ENCODE measurements at places on chromosomes 6 and 20. TPM values are rescaled to one million over a fixed set of nuclear protein-coding genes. Genes with fewer than 3 reads are reported as not detected.
A peak's percentile ranks its signal among the peaks of the same experiment; 100 is the strongest.

GRCh38 chr6:7042654-7043545, 64.9 kb upstream of the RREB1 start:
- no peaks in the 10 kb centered on the region for H3K27me3 ChIP-seq
- H3K27ac ChIP-seq: peak overlapping the region; percentile 88
- no peaks in the 10 kb centered on the region for H3K36me3 ChIP-seq
- no peak overlapping the region for H3K4me3 ChIP-seq
- H3K4me1 ChIP-seq: peaks cover 20% of the 10 kb centered on the region

DNA sequence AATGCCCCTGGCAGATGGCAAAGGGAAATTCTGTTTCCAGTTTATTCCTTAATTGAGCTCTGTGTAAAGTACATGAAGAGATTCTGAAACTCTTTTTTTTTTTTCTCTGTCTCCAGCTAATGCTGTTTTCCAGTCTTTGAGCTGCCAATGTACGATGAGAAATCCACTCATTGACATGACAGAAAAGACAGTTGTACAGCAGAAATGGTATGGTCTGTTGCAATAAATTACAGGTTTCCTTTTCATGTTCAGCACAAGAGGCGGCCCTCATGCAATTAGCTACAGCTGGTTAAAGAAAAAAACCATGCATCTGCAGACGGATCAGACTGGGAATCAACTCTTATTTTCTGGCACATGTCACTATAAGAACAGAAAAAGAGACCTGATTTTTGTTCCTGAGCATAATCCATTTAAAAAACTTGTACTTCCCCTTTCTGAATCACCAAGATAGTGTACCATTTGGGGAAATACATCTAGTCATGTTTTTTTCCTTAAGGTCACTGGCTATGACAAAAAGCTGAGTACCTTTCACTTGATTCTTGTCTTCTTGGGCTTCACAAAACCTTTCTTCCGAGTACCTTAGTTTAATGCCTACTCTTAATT, 289.8 kb upstream of the PREP start:
- H3K4me1 ChIP-seq: no peaks in the 10 kb centered on the region
- H3K27me3 ChIP-seq: no peaks in the 10 kb centered on the region
- DNase-seq: peak; percentile 48
- H3K36me3 ChIP-seq: no peaks in the 10 kb centered on the region
- H3K4me3 ChIP-seq: no peak overlapping the region
- no peak overlapping the region for H3K27ac ChIP-seq

DNA sequence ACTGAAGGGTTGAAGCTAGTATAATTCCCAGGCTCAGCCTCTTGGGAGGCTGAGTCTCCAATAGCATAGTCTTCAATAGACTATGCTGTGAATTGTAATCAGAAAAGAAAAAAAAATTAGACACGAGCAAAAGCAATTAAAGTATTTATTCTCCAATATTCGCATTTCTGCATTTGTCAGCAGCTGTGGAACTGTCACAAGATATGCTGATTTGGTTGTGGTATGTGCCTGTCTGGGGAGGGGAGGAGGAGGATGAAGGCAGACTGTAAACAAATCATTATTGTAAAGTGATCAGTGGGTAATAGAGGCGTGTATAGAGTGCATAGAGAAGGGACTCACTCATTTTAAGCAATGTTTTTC, 10.1 kb upstream of the BICRAL start:
- no peak overlapping the region for H3K4me3 ChIP-seq
- no peaks in the 10 kb centered on the region for H3K27me3 ChIP-seq

The TNFRSF6B gene
- total RNA-seq: 1.6 TPM

The ZSCAN9 gene
- total RNA-seq: 20.4 TPM

- H3K27me3 ChIP-seq: no peaks in the 10 kb centered on the region
- DNase-seq: no peak
- H3K27ac ChIP-seq: no peak overlapping the region
- H3K4me1 ChIP-seq: no peaks in the 10 kb centered on the region
- H3K4me3 ChIP-seq: no peak overlapping the region
Observed at GRCh38 chr6:132725471-132725870, 11.6 kb upstream of the VNN1 start.

The JPH2 gene
- total RNA-seq: 76.8 TPM

DNA sequence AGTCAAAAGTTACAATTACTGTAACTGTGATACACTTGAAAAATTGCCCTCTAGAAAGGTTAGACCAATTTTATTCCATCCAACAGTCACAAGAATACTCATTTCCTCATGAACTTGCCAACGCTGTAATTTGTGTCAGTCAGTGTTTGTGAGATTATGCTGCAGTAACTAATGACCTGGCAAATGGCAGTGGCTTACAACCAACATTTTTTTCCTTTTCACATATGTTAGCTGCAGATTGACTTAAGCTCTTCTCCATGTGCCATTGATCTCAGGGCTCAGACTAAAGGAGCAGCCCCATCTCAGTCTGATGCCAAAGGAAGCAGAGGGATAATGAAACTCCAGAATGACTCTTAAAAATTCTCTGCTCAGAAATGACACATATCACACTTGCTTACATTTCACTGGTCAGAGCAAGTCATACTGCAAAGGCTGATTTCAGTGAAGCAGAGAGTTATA, 92.3 kb upstream of the ELOVL5 start:
- H3K36me3 ChIP-seq: no peaks in the 10 kb centered on the region
- no peaks in the 10 kb centered on the region for H3K27me3 ChIP-seq
- H3K4me3 ChIP-seq: no peak overlapping the region
- no peaks in the 10 kb centered on the region for H3K4me1 ChIP-seq
- peak; percentile 32 for DNase-seq

- no peak overlapping the region for H3K27ac ChIP-seq
- peaks cover 17% of the 10 kb centered on the region for H3K4me1 ChIP-seq
- H3K4me3 ChIP-seq: no peak overlapping the region
Observed at GRCh38 chr6:165807249-165807960, 144.4 kb upstream of the PDE10A start.

The TUBB2B gene
- total RNA-seq: 63.7 TPM

- no peaks in the 10 kb centered on the region for H3K27me3 ChIP-seq
- no peaks in the 10 kb centered on the region for H3K4me1 ChIP-seq
- H3K4me3 ChIP-seq: no peak overlapping the region
- no peak overlapping the region for H3K27ac ChIP-seq
- H3K36me3 ChIP-seq: no peaks in the 10 kb centered on the region
Observed at GRCh38 chr6:11963756-11964500, 48.2 kb upstream of the HIVEP1 start.

GRCh38 chr6:37371154-37372083, 17.6 kb downstream of the RNF8 start:
- H3K4me1 ChIP-seq: peaks cover 10% of the 10 kb centered on the region
- no peaks in the 10 kb centered on the region for H3K27me3 ChIP-seq
- H3K27ac ChIP-seq: no peak overlapping the region
- H3K36me3 ChIP-seq: peaks cover 46% of the 10 kb centered on the region
- peak; percentile 57 for DNase-seq

The TMEM244 gene
- total RNA-seq: 0.22 TPM
